ENCODE measurements at places on chromosomes 4 and X. TPM values are rescaled to one million over a fixed set of nuclear protein-coding genes. Genes with fewer than 3 reads are reported as not detected.
A peak's percentile ranks its signal among the peaks of the same experiment; 100 is the strongest.

DNA sequence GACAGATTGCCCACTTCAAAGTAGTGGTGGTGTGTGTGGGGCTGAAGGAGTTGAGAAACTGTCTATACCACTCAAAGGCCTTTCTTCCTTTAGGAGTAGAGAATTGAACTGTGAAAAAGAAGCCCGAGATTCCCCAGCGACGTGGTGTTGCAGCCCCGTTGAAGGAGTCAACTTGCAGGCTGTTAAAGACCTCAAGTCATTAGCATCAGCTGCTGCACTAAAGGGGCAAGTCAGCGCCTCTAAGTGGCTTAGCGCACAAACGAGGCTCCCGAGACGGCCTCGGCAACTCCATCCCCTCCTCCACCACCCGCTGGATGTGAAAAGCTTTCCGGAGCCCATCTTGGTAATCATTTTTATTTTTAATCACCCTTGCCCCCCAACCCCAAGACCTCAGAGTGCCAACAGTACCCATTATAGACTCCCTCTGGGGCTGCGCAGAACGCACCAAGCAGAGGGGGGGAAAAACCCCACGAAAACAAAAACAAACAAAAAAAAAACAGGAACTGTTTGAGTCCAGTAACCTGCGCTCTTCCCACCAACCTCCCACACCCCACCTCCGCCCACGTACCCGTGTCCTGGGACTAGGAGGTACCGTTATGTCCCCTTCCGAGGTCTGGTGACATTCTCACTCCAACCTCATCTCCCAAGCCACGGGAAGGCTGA lies 913 bp upstream of the PRDM8 start:
- peak; percentile 88 for DNase-seq

- DNase-seq: no peak
Observed at GRCh38 chr4:169252339-169253112, 18.2 kb downstream of the SH3RF1 start.

The IQCM gene
- total RNA-seq: 0.26 TPM

DNA sequence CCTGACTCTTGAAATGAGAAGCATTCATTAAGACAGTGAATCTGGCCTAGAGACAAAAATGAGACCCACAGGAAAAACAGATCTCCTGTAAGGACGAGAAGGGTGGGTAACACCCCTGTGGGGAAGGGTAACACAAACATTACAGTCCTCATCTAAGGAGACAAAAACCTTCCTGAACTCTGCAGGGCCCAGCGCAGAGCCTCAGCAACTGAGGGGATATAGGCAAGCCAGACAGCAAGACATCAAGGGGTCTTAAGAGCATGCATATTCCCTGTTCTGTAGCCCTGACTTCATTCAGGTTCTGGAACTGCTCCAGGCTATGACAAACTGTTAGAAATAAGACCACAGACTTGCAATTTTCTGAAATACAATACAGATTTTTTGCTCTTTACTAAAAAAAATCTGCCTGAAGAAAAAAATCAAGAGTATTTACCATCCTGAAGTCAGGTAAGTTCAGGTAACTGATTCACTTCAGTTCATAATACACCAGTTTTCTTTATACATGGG lies 15.5 kb downstream of the COX18 start:
- no peak for DNase-seq

DNA sequence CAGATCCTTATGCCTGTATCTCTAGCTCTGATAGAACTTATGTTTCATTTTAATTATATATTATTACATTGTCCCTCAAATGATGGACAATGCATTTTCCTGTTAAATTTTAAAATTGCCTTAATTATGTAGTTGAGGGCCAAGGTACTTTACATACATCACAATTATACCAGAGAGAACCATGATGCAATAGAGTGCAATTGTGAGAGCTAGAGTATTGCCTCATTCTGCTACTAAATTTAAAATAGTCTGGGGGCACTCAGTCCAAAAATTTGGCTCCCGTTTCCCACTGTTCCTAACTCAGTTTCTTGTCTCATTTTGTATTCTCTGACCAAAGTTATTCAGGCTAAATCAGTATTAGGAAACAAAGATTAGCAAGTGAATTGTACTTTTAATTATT lies 378.5 kb upstream of the ZFP42 start:
- no peak for DNase-seq

DNA sequence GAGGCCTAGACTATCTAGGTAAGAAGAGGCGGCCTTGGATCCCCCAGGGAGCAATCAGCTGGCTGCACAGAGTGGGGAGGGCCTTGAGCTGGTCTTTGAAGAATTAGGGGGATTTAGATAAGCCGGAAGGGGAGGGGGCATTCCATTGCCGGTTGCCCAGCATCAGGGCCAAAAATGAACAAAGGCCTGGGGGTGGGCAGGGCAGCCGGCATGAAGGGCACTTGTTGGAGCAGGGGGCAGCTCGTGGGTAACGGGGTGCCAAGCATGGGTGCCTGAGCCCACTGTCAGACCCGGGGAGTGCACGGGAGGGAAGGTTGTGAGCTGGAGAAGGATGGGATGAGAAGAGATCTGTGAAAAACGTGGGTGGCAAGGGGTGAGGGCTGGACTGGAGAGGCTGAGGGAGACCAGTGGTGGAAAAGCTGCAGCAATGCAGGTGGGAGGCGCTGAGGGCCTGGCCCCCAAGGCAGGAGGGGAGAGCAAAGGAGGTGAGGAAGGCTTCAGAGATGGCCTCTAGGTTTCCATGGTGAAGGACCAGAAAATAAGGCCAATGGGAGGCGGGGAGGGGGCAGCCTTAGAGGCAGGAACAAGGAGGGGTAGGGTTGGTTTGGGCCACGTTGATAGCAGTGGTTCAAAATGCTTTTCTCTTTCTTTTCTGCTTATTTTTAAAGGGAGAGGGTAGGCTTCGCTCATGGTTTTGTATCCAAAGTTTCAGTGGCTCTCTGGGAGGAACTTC lies 8.6 kb downstream of the KLF3 start:
- peak; percentile 91 for DNase-seq

The PAGE2 gene
- total RNA-seq: not detected

The CRLF2 gene
- total RNA-seq: not detected

- peak; percentile 73 for DNase-seq
Observed at GRCh38 chr4:12852338-12853307, 631.5 kb downstream of the RAB28 start.

The ITIH6 gene
- 0.03 TPM for total RNA-seq

DNA sequence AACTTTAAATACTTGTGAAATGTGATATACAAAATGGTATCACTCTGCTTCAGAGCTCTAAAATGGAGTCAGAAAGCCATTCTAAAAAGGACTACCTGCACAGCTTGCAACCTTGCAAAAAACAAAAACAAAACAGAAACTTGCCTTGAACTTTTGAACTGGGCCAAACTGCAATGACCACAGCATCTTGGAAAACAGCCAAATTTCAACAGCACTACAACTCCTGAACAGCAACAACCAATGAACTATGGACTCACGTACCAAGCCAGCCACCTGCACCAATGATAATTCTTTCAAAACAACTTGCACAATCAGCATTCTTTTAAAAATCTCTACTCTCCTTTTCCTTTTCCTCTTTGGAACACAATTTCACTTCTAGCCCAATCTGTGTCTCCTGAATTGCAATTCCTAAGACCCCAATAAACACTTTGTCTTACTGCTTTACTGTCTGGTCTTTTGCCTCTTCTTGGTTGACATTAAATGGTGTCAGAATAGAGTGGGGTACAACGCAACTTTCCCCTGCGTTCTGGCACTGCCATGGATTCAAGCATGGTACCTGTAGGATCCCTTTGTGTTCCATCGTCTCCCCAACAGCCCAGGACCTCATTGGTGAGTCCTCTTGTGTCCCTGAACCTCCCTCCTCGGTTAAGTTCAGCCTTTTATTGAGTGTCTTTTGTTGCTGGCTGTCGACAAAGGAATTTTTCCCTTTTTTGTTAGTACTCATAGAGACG lies 35.7 kb upstream of the FMR1 start:
- DNase-seq: no peak

The BMPR1B gene
- 1.4 TPM for total RNA-seq

The UGT2B15 gene
- not detected for total RNA-seq

GRCh38 chrX:19057856-19058255 lies 64.4 kb downstream of the ADGRG2 start:
- DNase-seq: no peak

DNA sequence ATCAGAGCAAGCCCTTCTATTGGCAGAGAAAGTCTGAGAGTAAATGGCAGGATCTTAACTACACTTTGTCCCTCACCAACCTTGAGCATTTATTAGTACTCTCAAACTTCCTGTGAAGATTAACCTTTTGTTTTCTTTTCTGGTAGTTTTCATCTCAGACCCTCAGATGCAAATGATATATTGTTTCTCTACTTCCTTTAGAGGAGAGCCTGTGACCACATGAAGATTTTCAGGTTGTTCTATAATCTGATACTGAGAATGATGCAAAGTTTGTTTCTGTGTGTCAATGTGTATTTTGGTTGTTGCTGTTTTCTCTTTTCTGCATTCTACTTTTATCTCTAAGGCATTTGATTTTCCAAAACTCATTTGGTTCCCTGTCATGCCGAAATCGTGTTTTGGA lies 165.8 kb upstream of the CYSLTR1 start:
- no peak for DNase-seq

DNA sequence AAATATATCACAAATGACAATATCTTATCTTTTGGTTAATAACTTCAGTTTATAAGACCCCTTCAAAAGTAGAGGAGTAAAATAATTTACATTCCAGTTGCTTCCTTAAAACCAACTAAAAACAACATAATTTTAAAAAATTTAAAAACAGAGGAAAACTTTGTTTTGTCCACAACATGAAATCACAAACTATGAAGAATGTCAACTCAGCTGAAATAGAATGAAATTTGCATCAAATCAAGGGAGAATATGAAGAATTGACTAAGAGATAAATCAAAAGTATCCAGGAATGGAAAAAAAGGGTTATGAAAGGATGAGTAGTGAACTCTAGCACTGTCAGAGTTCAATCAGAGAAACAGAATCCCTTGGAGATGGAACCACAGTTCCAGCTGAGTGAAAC lies 2.2 kb upstream of the YY2 start:
- no peak for DNase-seq

- no peak for DNase-seq
Observed at GRCh38 chr4:167105857-167106256, 128.4 kb downstream of the SPOCK3 start.

The CABS1 gene
- total RNA-seq: 0.09 TPM

DNA sequence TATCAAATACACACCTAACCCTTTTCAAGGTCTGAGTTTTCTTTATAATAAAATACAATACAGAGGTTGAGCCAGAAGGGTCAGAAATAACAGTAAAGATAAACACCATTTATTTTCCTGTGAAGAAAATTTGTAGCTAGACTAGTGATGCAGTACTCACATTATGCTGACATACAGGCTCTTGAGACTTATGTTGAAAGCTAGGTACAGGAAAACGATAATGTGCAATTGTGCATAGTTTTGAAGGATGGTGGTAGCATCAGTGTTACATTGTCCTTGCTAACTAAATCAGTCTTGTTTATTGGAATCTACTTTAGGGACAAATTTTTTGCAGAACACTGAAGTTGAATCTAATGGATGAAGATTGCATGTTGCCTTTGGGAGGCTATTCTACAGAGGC lies 1877.2 kb downstream of the PCDH7 start:
- DNase-seq: no peak

- no peak for DNase-seq
Observed at GRCh38 chr4:138761638-138762220, 253.9 kb upstream of the NOCT start.

GRCh38 chr4:56745042-56745441 lies 63.9 kb upstream of the HOPX start:
- no peak for DNase-seq

GRCh38 chr4:118757761-118758251 lies 72.6 kb downstream of the METTL14 start:
- no peak for DNase-seq

DNA sequence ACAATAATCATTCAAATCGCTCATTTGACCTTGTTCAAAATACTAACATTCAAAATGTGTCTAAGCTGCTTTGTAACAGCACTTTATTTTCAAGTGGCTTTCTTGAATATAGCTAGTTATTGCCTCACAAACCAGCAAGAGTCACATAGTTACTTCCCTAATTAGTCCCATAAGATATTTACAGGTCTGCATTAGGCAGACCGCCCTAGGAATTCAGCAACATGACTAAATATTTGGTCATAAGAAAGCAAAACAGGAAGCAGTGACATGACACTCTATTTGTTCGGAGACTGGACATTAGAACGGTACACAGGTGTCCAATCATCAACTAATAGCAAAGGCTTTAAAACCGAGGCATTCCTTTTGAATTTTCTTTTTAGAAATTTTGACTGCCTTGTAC lies 262.0 kb downstream of the COL25A1 start:
- no peak for DNase-seq

The TXK gene
- not detected for total RNA-seq

DNA sequence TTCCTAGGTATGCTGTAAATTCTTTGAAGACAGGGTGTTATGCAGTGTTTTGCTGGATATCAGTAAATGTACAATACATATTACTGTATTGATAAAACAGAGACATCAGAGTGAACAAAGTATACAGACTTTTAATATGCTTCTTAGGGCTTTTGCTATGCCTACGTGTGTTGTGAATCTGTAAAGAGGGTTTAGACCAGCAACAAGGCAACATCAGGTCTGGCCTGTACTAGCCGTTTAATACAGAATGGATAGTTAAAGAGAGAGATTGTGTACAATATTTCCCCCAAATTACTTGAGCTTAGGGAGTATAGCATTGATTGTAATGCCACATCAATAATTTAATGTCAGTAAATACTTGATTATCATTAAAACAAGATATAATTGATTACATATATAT lies 75.2 kb downstream of the PAQR3 start:
- no peak for DNase-seq

The ATP6AP2 gene
- total RNA-seq: 88.1 TPM

DNA sequence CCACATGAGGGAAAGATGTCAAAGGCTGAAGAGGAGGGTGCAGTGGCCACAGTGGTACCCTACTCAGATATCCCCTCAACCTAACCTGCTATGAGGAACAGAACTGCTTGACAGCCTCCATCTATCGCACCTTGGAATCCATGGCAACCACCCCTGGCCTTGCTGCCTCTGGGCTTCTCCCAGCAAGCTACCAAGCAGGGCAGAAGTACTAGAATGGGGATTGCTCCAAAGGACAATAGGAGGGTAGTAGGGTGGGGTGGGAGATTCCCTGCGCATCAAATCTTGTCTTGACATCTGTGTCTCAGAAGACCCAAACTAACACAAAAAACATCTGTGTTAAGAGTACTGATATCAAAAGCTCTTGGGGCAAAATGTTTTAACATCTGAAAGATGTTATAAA lies 118.2 kb downstream of the FBXW7 start:
- peak; percentile 18 for DNase-seq

GRCh38 chr4:47914220-47914925 lies at the start of gene NFXL1:
NFXL1 (minus strand) TSS chr4:47914583; CDS start chr4:47914203, 380 bp downstream.
- DNase-seq: peak; percentile 98

The CCSER1 gene
- 0.77 TPM for total RNA-seq

- no peak for DNase-seq
Observed at GRCh38 chrX:120367402-120368109, 5.7 kb downstream of the ATP1B4 start.

DNA sequence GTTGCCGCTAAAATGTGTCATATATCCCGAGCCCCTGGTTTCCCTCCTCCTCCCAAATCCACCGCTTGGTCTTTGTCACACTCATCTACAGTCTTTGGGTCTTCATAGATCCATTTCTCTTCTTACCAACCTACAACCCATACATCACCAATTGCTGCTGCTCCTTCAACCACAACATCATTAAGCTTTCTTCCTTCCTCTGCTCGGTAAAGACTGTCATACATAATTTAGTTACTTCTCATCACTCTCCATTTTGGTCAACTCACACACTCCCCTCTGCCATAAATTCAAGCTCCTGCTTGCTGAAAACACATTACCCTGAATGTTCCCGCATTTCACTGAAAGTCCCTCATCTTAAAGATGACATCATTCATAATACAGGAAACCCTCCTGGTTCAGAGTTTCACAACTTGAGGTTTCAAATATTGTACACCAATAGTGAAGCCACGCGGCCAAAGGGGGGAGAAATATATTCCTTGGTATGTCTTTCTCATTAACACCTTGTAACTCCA lies 1.7 kb upstream of the DCTD start:
- DNase-seq: no peak
